ENCODE measurements at places on chromosomes 6 and 20.

GRCh38 chr20:34104059-34104458, 8.0 kb downstream of the EIF2S2 start:
- no peak for DNase-seq

DNA sequence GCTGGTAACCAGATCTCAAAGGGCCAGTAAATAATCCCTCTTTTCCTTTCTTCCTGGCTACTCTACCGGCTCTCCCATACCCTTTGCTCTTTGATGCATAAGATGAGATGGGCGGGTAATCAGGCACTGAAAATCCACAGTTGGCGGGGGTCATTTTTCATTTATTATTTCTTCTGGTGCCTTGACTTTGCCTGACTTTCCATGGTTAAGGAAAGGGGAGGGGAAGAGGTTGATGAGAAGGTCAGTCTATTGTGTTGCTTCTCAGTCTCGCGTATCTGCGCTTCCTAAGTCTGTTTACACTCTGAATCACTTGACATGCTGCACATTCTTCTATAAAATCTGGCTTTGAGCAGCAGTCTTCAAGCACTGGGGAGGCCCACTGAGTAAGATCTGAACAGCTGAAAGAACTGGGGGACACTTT, 121.1 kb upstream of the HDGFL1 start:
- DNase-seq = no peak

GRCh38 chr6:14035071-14035847, 82.3 kb upstream of the CD83 start:
- DNase-seq = no peak

GRCh38 chr20:47438464-47439381, 63.0 kb upstream of the NCOA3 start:
- DNase-seq = no peak

- no peak for DNase-seq
Measured at GRCh38 chr6:43947860-43948259, 177.8 kb downstream of the VEGFA start.

GRCh38 chr6:98118397-98119045, 715.9 kb upstream of the POU3F2 start:
- DNase-seq = no peak
